ENCODE measurements at places on chromosomes 16 and 17.

- no peak for DNase-seq
These were observed 125.2 kb downstream of the ZFHX3 start for GRCh38 chr16:72922714-72923113.

DNA sequence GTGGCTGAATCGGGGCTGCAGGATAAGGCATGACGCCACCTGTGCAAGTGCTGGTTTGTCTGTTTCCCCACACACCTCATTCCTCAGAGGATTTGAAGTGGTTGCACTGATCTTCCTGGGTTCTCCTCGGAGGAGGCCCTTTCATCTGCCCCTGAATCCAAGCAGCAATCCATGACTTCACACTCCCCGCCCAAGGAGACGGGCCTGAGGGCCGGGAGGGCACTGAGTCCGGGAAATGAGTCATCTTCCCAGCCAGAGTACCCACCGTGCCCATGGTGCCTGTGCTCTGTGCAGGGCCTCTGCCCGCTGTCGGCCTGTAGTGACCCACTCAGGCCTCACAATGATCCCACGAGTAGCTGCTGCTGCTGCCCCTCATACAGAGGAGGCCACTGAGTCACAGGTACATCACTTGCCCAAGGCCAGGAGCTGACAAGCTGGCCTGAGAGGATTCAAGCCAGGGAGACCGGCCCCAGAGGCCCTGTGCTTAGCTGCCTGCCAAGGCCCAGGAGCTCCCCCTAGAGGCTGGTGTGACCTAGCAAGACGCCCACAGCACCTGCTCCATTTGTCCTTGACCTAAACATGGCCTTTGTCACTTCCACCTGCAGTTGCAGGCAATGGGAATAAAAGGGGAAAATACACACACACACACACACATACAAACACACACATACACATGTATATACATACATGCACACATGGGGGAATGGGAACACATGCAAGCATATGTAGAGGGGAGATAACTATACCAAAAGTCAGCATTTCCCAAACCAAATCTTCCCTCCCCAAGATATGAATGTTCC lies 240.0 kb downstream of the C16orf95 start:
- DNase-seq: peak; percentile 26

DNA sequence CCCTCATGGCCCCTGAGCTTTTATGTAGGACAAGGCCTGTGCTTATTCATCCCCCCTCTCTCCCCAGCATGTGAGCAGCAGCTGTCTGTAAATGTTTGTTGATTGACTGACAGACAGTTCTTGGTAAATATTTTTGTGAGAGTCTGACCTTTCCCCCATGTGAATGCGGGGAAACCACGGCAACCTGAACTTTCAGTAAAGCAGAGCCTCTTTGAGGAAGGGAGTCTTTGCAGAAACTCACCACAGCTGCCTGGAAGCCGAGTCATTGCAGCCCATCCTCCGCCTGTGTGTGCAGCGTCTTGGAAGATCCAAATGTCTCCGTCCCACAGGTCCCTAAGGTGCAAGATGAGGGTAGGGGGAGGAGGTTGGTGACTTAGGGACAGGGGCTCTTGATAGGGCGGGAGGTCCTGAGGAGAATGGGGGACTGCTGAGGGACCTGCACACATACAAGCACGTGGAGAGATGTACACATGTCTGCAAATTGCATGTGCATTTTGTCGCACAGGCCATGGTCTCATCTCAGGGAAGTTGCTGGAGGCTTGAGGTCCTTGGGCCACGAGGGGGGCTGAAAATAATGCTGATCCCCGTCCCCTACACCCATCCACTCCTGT lies 23.0 kb upstream of the IL21R start:
- DNase-seq: no peak

DNA sequence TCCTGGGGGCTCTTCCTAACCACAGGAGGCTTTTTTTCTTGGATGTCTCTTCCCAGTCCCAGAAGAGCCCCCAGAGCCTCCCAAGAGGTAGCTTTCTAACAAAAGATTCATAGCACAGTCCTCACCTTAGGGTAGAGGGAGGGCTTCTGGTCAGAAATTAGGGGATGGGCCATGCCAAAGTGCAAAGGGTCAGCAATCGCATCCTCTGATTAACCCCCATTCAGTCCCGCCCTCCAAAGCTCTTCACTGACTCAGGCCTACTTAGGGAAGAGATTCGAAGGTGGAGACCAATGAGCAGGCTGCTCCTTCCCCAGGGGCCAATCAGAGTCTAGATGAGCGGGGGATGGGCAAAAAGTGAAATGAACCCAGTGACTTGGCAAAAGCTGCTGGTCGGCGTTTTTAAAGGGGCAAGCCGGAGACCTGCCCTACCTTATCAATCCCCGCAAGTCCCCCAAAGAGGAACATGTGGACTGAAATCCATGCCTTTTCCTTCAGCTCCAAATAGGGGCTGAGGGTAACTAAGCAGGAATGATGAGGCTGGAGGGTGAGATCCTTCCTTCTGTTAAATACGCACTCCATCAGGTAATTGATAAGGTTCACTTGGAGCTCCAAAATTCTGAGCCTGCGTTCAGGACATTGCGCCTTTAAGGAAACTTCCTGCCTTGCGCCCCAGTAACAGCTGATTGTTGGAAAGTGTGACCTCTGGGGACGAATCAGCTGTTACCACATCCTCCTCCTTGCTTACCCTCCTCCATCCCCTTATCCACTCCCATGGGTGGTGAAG lies 6.9 kb upstream of the TLCD2 start:
- peak; percentile 100 for DNase-seq

GRCh38 chr17:7673239-7673638 lies 14.1 kb downstream of the TP53 start:
- no peak for DNase-seq

DNA sequence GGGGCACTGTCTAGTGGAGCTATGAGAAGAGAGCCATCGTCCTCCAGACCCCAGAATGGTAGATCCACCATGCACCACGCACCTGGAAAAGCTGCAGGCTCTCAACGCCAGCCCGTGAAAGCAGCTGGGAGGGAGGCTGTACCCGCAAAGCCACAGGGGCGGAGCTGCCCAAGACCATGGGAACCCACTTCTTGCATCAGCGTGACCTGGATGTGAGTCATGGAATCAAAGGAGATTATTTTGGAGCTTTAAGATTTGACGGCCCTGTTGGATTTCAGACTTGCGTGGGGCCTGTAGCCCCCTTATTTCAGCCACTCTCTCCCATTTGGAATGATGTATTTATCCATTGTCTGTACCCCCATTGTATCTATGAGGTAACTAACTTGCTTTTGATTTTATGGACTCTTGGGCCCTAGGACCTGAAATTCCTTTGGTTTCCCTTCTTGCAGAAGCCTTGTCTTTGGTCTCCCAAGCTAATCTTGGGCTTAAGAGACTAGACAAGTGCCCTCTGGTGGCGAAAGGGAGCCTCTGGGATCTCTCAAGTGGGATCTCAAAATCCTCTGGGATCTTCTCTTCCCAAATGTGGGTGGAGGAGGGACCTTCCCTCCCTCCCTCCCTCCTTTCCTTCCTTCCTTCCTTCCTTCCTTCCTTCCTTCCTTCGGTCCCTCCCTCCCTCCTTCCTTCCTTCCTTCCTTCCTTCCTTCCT lies 58.2 kb upstream of the HAPSTR1 start:
- peak; percentile 83 for DNase-seq

GRCh38 chr16:85819771-85820170 lies 20.3 kb downstream of the COX4I1 start:
- peak; percentile 17 for DNase-seq

- DNase-seq: no peak
These were observed 48.7 kb downstream of the GPRC5B start for GRCh38 chr16:19835968-19836421.

GRCh38 chr17:79607940-79608623 lies 2.8 kb downstream of the RBFOX3 start:
- DNase-seq: peak; percentile 27

- peak; percentile 70 for DNase-seq
These were observed 65.9 kb upstream of the SDK2 start for GRCh38 chr17:73710095-73710592.
